Right cardiac atrium (tissue), 5 donors: ENCODE measurements at places on chromosomes 13 and 19.
A peak's percentile ranks its signal among the peaks of the same experiment; 100 is the strongest.

DNA sequence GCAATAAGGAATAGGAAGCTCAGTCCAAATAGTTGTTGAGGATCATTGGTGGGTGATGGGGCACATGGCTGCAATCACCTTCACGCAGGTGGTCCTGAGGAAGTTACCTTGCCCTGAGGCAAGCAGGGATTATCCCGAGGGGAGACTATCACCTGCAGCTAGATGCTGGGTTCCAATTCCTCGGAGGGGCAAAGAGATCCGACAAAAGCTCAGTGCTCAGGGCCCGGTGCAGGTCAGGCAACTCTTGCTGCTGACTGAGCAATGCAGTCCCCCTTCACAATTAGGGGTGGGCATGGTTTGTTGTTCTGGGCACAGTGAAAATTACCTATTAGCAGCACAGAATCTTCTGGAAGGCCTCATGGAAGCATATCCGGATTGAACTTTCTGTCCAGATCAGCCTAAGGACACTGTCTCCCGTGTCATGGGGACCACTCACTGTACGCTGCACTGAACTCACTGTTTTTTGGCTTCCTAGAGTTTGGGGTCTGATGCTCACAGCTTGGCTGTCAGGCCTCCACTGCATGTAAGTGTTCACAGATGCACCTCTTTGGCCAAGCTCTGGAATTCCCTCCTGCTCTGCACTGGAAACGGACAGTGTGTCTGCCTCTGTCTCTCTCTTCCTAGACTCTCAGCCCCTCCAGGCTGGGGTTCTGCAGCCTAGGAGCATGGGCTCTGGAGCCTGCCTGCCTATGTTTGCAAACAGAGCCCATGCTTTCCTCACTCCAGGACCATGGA lies 372.7 kb downstream of the ZNF536 start:
- DNase-seq: no peak

- no peak for DNase-seq
Measured at GRCh38 chr19:33293255-33294057, 8.9 kb downstream of the CEBPA start.

- no peak for DNase-seq
Measured at GRCh38 chr13:95185311-95185710, 115.9 kb downstream of the ABCC4 start.

- DNase-seq: no peak
Measured at GRCh38 chr13:73998631-73999030, 135.6 kb downstream of the KLF12 start.

DNA sequence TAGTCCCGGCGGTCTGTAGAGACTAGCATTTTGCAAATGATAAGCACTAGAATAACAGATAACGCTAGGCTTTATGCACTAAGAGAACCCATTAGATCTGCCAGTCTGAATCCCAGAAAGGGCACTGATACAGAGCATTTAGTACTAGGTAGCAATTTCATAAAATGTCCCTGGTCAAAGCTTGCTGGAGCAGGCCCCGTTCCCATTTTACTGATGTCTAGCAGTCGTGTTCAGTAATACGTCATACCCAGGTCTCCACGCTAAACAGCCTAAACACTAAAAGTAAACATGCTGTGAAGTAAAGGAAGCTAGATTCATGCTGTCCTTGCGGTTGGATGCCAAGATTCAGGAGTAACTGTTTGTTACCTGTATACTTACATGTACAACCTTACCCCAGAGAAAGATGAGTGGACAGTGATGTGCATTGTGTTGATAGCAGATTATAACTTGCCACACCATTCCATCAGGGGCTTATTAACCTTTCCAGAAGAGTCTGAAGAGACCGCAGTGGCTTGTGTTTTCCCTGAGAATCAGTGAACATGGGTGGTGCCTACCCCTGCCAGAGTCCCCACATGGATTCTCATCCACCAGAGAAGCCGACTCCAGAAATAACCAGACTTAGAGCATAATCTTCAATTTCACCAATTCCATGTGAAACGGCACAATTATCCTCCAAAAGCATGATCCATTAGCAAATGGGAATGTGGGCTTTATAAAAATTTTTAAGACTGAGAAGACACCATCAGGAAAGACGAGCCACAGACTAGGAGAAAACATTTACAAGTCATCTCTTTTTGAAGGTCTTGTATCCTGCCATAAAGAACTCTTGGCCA lies 3.4 kb upstream of the RPS11 start:
- DNase-seq: no peak

DNA sequence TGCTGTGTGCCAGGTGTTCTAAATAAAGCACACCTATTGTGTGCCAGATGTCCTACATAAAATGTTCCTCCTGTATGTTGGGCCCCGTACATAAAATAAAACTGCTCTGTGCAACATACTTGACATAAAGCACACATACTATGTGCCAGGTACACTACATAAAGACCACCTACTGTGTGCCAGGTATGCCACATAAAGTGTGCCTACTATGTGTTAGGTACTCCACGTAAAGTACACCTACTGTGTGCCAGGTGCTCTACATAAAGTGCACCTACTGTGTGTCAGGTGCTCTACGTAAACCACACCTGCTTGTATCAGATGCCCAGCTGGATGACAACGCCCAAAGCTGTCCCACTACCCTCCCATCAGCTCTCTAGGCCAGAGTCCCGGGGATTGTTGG lies 5.8 kb upstream of the OR10H5 start:
- no peak for DNase-seq

GRCh38 chr13:43307921-43308433 lies 284.6 kb downstream of the DNAJC15 start:
- peak; percentile 84 for DNase-seq

DNA sequence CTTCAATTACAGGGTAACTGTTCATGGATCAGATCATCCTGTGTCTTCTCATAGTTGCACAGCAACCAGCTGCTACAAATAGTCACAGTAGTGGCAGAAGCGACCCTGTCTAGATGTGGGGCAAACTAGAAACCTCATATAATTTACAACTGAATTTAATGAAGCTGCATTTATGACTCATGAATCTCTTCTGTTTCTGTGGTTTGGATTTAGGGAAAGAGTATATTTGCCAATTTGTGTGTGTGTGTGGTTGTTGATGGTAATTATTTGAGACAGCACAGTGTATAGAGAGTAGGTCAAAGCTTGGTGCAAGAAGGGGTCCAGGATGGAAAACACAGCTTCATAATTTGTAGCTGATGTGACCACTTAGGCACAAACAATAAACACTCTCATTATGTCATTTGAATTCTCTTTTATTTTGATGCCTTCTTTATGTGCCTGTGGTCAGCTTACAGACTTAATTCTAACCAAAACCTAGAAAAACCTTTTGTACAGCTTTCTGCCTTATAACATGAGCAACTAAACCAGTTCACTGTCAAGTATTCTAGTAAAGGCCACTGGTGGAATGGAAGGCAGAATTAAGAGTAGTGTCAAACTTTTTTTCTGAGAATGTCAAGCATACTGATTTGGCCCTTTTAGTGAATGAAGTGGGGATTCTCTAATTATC lies 218.1 kb downstream of the TBC1D4 start:
- DNase-seq: no peak

DNA sequence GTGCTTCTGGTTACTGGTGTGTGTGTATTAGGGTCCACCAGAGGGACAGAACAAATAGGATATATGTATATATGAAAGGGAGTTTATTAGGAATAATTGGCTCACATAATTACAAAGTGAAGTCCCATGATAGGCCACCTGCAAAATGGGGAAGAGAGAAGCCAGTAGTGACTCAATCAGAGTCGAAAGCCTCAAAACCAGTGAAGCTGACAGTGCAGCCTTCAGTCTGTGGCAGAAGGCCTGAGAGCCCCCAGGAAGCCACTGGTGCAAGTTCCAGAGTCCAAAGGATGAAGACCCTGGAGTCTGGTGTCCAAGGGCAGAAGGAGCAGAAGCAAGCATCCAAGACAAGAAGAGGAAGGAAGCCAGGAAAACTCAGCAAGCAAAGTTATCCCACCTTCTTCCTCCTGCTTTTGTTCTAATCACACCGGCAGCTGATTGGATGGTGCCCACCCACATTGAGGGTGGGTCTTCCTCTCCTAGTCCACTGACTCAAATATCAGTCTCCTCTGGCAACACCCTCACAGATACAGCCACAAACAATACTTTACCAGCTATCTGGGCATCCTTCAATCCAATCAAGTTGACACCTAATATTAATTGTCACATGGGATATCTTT lies 21.7 kb upstream of the SCEL start:
- DNase-seq: no peak

- no peak for DNase-seq
Measured at GRCh38 chr13:19650742-19651141, 17.3 kb downstream of the MPHOSPH8 start.

DNA sequence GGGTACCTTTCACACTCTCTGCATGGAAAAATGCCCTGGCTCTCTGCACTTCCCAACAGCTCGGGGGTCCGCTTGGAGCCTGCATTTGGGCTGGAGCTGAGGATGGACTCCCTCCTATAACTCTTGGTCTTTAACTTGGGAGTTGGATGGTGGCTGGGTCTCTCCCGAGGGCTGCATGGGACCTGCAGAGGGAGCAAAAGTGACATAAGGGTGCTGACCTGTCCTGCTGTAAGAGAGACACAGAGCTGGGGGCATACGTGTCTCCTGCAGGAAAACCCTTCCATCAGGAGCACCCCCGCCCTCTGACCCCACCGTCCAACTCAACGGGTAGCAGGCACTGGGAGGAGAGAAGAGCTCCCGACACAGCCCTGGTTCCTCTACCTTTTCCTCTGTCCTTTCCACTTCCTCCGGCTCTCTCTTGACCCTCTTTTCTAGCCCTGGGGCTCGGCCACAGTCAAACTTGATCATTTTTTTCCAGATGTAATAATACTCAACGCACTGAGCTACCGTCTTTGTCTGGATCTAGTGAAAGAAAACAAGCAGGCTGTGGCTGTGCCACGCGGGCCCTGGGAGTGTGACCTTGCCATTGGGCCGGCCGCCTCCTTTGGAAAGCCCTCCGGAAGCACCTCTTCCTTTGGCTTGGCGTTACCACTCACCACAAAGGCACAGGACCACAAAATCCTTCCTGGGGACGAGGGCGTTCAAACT lies 6.8 kb upstream of the NAPA start:
- no peak for DNase-seq

DNA sequence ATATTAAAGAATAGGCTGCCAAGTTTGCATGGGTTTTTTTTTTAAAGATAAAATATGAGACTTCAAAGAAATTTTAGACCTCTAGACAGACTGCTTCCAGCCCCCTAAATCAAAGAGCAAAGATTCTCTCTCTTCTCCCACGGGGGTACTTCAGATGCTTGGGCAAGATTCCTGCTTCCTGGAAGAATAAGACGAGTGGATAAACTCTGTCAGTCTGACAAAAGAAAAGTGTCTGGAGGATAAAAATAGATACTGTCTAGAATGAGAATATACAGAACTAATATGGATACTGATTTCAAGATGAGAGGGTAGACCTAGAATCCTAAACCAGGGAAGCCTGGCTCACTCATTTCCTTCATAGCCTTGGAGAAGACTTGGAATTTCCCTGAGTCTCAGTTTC lies 435.1 kb downstream of the FOXO1 start:
- no peak for DNase-seq

- peak; percentile 76 for DNase-seq
Measured at GRCh38 chr19:9835507-9835949, 410 bp downstream of the PIN1 start.

- DNase-seq: no peak
Measured at GRCh38 chr13:99949679-99950413, 21.7 kb downstream of the ZIC5 start.

DNA sequence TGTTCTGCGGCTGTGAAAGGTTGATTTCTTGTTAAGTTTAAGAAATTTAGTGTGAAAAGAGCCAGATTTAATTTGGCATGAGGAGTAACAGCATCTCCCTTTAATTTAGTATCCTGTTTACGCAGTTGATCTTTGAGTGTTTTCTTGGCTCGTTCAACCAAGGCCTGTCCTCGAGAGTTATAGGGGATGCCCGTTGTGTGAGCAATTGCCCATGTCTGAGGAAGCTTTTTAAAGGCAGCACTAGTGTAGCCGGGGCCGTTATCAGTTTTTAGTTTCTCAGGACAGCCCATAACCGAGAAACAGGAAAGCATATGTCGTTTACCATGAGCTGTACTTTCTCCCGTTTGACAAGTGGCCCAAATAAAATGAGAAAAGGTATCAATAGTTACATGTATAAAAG lies 47.5 kb upstream of the ZNF43 start:
- no peak for DNase-seq

- no peak for DNase-seq
Measured at GRCh38 chr19:53875602-53876325, 6.2 kb upstream of the PRKCG start.

DNA sequence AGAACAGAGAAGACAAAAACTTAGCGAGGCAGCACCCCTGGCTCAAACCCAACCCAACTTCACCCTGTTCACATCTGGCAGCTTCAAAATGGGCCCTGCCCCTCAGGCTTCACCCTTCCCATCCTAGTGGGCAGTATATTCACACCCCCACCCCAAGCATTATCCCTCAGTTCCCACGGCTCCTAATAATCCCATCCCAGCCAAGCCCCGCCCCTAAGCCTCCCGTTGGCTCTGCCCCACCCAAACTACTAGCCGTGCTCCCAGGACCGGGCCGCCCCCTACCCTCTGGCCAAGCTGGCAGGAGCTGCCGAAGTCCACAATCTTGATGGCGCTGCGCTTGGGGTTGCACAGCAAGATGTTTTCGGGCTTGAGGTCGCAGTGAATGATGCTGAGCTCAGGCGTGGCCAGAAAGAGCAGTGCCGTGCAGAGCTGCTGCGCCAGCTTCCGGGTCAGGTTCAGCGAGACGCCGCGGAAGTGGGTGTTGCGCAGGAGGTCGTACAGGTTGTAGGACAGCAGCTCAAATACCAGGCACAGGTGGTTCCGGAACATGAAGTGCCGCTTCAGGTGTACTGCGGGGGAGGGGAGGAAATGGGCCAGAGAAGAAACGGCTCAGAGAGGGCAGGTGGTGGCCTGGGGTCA lies 5.8 kb downstream of the DYRK1B start:
- no peak for DNase-seq

DNA sequence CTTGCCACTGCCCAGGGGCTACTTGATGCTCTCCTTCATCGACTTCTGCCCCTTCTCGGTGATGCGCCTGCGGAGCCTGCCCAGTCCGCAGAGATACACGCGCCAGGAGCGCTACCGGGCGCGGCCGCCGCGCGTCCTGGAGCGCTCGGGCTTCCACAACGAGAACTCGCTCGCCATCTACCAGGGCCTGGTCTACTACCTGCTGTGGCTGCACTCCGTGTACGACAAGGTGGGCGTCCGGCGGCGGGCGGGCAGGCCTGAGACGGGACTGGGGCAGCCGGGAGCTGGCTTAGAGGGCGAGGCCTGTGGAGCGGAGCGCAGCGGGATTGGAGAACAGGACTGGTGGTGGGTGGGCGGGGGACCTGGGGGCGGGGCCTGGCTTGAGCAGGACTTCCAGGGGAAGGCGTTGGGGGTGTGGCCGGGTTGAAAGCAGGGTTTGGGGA lies 12.7 kb upstream of the PSMD8 start:
- DNase-seq: peak; percentile 91

DNA sequence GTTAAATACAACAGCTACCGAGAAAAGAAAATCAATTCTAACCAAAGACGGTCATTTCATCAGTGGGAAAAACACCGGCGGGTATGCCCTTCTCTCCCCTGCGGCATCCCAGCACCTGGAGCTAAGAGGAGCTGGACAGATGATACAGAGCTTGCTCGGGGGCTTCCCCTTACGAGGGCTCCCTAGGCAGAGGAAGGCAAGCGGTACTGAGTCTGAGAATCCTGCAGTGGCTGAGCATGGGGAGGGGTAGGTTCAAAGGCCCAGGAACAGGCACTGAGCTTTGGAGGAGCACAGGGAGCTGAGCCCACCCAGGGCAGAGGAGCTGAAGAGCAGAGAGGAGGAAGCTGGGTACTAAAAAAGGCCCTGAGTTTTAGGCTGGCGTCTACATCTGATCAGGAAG lies 12.7 kb downstream of the STK24 start:
- no peak for DNase-seq

- peak; percentile 52 for DNase-seq
Measured at GRCh38 chr13:28058866-28059613, 41.3 kb downstream of the FLT3 start.

GRCh38 chr13:85828094-85828684 lies 29.0 kb upstream of the SLITRK6 start:
- no peak for DNase-seq
